CD4-positive, alpha-beta T cell treated with Interleukin-6 at 100 ng/mL for 8 hours (primary cell): ENCODE measurements at places on chromosomes 11 and 22.

DNA sequence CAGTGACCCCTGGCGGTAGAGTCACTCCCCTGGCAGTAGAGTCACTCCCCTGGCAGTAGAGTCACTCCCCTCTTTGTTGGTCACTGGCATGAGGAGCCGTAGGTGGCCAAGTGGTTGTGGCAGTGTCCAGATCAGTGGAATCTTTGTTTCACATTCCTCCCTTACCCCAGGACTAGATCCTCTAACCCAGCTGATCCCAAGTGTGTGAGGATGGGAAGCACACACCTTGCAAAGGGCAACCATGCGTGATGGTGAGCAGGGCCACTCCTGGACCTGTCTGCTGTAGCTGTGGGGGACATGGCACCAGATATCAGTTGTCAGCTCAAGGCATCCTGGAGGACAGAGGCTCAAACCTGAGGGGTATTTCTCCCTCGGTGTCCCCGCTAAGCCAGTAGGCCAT, 37.8 kb downstream of the OSBP2 start:
- no peak for DNase-seq

- DNase-seq: no peak
These were observed 114.5 kb downstream of the MAML2 start for GRCh38 chr11:96228473-96228891.

DNA sequence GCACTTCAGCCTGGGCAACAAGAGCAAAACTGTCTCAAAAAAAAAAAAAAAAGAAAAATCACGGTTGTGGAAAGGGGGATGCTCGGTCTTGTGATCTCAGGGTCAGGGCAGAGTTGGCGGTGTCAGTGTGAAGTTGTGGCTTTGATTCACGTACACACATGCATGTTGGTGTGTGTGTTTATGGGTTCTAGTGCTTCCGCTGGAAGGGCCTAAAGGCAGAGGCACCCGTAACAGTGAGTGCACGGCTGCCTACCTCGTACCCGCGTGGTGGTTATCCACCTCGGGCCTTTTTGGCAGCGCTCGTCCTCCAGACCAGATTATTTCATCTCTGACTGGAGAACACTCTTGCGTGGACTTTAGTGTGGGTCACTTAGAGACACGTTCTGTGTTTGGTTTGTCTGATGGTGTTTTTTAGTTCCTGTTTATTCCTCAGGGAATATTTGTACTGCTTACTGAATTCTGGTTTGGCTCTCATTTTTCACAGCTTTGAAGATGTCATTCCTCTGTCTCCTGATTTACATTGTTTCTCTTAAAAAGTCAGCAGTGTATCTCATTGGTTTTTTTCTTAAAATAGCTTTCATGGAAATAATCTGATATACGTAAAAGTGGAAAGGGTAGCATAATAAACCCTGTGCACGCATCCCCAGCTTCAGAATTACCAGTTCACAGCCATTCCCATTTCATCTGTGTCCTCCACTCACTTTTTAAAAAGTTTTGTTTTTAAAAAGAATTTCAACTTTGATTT, 15.6 kb downstream of the ZBED4 start:
- no peak for DNase-seq

DNA sequence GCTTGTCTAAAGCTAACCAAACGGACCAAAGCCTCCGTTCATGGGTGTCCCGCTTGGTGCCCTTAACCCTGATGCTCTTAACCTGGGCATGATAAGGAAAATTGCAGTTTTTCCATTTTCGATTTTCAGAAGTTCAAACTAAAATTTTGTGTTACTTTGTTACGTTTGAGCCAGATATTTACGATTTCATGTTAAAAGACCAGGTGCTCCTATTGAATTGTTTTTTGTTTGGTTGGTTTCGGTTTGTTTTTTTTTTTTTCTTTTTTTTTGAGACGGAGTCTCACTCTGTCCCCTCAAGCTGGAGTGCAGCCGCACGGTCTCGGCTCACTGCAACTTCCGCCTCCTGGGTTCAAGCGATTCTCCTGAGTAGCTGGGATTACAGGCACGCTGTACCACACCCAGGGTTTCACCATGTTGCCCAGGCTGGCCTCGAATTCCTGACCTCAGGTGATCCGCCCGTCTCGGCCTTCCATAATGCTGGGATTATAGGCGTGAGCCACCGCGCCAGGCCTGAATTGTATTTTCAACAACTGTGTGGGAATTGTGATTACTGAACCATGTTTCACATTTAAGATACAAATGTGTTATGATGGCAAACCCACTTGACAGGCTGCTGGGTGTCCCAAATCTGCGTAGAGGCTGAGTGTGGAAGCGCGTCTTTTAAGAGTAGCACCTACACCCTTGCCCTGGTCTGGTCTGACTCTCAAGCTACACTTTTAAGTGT, 864 bp upstream of the USP28 start:
- DNase-seq: no peak

- peak; percentile 26 for DNase-seq
These were observed 221.9 kb upstream of the TBCEL start for GRCh38 chr11:120801801-120802689.

GRCh38 chr22:24247564-24248344, 2.9 kb upstream of the GGT5 start:
- DNase-seq: peak; percentile 26
